ENCODE measurements at places on chromosomes 16 and 17. TPM values are rescaled to one million over a fixed set of nuclear protein-coding genes. Genes with fewer than 3 reads are reported as not detected.

LPCAT2 gene
- 72.9 TPM for total RNA-seq

SLC25A10 gene
- 17.2 TPM for total RNA-seq

MMP25 gene
- total RNA-seq: 0.21 TPM

CCL13 gene
- not detected for total RNA-seq

TP53TG3C gene
- not detected for total RNA-seq

ATF7IP2 gene
- 13.0 TPM for total RNA-seq

KCNH6 gene
- not detected for total RNA-seq

TM4SF5 gene
- not detected for total RNA-seq

ALOXE3 gene
- total RNA-seq: not detected

GPRC5C gene
- not detected for total RNA-seq

PLXDC1 gene
- total RNA-seq: not detected

DNA sequence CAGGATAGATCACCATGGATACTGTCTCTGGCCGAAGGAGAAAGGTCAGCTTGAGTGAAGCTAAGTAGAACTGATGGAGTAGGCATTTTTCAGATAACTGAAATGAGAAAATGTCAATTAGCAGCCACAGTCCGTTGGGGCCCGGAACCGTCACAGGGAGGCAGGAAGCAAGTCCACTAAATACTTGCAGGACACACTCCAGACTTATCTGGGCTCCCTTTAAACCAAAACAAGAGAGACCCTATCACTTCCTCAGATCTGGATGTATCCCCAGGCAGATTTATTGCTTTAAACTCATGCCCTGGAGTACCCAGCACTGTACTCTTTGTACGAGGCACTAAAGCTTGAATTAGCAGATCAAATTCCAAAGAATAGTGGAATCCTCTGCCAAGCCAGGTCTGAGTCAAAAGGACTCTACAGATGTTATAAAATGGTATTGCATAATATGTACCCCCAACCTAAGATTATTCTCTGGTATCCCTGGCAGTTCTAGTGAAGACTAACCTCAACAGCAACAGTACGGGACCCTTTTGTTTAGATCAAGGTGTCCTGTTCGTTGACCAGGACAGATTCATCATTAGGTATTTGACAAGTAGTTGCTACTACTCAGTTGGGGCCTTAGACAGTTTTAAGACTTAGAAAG lies 8.1 kb downstream of the ZP2 start:
- no peaks in the 10 kb centered on the region for H3K36me3 ChIP-seq
- no peak overlapping the region for H3K4me3 ChIP-seq
- DNase-seq: no peak
- no peak overlapping the region for H3K27ac ChIP-seq

DNA sequence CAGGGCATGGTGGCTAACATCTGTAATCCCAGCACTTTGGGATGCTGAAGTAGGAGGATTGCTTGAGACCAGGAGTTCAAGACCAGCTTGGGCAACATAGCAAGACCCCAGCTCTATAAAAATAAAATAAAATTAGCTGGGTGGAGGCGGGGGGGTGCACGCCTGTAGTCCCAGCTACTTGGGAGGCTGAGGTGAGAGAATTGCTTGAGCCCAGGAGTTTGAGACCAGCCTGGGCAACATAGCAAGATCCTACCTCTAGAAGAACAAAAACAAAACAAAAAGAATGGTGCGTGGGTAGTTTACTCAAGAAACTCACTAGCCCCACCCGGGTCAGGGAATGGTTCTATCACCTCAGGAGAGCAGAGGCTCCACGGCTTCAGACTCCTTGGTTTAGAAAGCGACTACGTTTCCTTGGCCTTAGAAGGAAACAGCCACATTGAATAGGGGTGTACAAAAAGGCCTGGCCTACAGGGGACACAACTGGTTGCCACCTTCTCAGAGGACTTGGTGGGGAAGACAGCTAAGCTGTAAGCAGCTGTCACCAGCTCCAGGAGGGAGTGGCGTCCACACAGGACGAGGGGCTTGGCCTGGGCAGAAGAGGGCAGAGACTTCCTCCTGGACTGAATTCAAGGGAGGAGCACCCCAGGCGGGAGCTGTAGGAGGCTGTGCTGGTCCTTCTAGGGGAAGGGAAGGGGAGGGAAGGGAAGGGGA lies 716 bp downstream of the TK1 start:
- H3K36me3 ChIP-seq: no peaks in the 10 kb centered on the region
- DNase-seq: no peak
- peaks cover 11% of the 10 kb centered on the region for H3K4me1 ChIP-seq
- no peak overlapping the region for H3K27ac ChIP-seq
- peak overlapping the region; percentile 68 for H3K4me3 ChIP-seq

DNA sequence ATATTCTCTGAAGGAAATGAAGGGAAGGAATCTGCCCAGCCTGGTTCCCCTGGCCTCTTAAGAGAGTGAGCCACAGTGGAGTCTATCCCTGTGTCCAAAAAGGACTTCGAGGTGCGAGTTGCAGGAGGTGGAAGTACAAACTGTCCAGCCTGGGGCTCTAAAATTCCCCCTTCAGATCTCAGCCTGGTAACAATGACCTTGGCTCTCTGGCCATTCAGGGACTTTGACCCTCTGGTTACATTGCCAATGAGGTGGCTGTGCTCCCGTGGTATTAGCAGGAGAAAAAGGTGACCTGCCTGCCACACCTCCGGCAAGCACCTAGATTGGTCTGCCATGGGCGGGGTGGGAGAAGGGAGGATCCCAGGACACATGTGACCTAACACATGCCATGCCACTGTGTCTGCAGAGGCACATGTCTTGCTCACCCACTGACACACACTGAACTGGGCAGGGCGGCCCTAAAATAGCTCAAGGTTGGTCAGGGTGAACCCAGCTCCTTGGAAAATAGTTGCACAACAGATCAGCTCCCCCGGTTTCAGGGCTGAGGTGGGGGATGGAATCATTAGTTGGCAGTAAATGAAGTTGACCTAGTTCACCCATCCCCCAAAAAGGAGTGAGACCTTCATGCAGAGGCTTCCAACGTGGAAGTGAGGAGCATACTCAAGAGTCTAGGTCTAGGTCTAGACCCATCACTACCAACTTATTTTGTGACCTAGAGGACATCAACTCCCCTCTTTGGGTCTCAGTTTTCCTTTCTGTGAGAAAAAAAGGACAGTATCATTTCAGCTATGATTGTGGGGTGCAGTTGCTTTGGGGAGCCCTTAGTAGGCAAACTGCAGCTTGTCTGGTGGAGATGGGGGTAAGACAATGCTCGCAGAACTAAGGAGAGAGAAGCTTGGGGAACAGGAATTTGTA lies 2.2 kb downstream of the NR1D1 start:
- DNase-seq: peak; percentile 27
- H3K36me3 ChIP-seq: peaks cover 25% of the 10 kb centered on the region
- no peak overlapping the region for H3K4me3 ChIP-seq
- peak overlapping the region; percentile 77 for H3K27ac ChIP-seq

DNA sequence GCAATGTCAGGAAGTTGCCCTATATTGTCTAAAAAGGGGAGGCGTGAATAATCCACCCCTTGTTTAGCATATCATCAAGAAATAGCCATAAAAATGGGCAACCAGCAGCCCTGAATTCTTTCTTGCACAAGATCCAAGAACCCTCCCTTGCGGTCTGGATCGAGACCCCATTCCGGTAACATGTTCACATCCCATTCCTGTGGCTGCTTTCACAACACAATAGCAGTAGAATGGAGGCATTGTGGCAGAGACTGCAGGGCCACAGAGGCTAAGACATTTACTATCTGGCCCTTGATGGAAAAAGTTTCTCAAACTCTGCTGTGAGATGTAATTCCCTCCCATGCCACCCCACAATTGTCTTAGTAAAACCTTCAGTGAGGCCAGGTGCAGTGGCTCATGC lies 73.2 kb downstream of the RMI2 start:
- H3K27me3 ChIP-seq: no peaks in the 10 kb centered on the region
- H3K4me3 ChIP-seq: no peak overlapping the region
- DNase-seq: no peak
- peaks cover 3% of the 10 kb centered on the region for H3K4me1 ChIP-seq
- no peak overlapping the region for H3K27ac ChIP-seq
- H3K36me3 ChIP-seq: no peaks in the 10 kb centered on the region

DNA sequence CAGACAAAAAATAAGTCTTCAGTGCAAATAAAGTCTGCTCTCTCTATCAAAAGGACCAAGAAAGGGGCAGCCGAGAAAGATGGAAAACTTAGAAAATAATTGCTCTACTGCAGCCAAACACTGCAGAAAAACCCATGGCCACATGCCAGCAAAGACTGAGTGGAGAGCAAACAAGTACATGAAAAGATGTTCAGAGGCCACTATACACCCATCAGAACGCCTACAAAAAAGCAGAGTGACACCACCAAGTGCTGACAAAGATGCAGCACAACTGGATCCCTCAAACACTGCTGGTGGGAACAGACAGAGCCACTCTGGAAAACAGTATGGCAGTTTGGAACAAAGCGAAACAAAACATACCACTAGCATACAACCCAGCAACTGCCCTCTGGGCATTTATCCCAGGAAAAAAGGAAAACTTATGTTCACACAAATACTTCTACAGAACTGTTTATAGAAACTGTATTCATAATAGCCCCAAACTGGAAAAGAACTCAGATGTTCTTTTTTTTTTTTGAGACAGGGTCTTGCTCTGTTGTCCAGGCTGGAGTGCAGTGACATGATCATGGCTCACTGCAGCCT lies 36.7 kb downstream of the KIAA0753 start:
- H3K4me3 ChIP-seq: no peak overlapping the region
- H3K27me3 ChIP-seq: no peaks in the 10 kb centered on the region
- peak; percentile 31 for DNase-seq
- no peaks in the 10 kb centered on the region for H3K4me1 ChIP-seq
- no peak overlapping the region for H3K27ac ChIP-seq

GRCh38 chr16:66572356-66572755 lies 6.1 kb downstream of the CMTM1 start:
- DNase-seq: no peak
- no peak overlapping the region for H3K27ac ChIP-seq
- H3K4me3 ChIP-seq: no peak overlapping the region
- H3K36me3 ChIP-seq: no peaks in the 10 kb centered on the region
- H3K27me3 ChIP-seq: no peaks in the 10 kb centered on the region

DNA sequence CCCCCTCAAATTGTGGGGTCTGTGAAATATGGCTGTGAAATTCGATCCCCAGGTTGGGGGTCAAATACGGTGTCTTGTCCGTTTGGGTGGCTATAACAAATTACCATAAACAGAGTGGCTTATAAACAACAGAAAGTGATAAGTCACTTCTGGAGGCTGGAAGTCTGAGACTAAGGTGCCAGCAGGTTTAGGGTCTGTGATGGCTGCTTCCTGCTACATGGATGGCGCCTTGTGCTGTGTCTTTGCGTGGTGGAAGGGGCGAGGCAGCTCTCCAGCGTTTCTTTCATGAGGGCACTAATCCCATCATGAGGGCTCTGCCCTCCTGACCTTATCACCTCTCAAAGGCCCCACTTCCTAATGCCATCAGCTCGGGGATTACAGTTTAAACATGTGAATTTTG lies 120.0 kb downstream of the IRF8 start:
- no peaks in the 10 kb centered on the region for H3K27me3 ChIP-seq
- H3K4me1 ChIP-seq: no peaks in the 10 kb centered on the region
- H3K36me3 ChIP-seq: no peaks in the 10 kb centered on the region

DNA sequence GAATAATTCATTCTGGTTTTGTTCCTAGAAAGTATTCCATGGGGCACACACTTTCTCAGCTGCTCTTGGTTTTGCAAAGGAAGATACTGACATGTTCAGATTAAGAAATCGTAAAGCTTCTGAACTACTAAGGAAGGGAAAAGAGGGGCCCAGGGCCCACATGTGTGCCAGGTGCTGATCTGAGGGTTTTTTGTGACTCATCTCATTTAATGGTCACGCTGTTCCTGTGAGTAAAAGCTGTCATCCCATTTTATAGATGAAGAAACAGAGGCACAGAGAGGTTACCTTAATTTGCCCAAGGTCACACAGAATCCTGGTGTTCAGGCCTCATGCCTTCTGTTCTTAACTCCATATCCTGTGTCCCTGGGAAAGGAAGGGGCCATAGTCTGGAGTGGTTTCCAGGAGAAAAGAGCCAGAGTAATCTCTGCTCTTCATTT lies 113.2 kb downstream of the MSI2 start:
- H3K36me3 ChIP-seq: no peaks in the 10 kb centered on the region
- H3K4me3 ChIP-seq: no peak overlapping the region
- peaks cover 11% of the 10 kb centered on the region for H3K4me1 ChIP-seq

GRCh38 chr16:85234310-85235204 lies 122.3 kb upstream of the CIBAR2 start:
- H3K36me3 ChIP-seq: no peaks in the 10 kb centered on the region
- peak overlapping the region; percentile 40 for H3K27ac ChIP-seq
- peak; percentile 69 for DNase-seq
- peaks cover 14% of the 10 kb centered on the region for H3K4me1 ChIP-seq
- H3K4me3 ChIP-seq: peak overlapping the region; percentile 56

GRCh38 chr17:42895185-42895555 lies 5.4 kb upstream of the G6PC1 start:
- H3K27me3 ChIP-seq: no peaks in the 10 kb centered on the region
- H3K4me3 ChIP-seq: no peak overlapping the region
- peak; percentile 88 for DNase-seq
- no peaks in the 10 kb centered on the region for H3K36me3 ChIP-seq
- peak overlapping the region; percentile 81 for H3K27ac ChIP-seq

DNA sequence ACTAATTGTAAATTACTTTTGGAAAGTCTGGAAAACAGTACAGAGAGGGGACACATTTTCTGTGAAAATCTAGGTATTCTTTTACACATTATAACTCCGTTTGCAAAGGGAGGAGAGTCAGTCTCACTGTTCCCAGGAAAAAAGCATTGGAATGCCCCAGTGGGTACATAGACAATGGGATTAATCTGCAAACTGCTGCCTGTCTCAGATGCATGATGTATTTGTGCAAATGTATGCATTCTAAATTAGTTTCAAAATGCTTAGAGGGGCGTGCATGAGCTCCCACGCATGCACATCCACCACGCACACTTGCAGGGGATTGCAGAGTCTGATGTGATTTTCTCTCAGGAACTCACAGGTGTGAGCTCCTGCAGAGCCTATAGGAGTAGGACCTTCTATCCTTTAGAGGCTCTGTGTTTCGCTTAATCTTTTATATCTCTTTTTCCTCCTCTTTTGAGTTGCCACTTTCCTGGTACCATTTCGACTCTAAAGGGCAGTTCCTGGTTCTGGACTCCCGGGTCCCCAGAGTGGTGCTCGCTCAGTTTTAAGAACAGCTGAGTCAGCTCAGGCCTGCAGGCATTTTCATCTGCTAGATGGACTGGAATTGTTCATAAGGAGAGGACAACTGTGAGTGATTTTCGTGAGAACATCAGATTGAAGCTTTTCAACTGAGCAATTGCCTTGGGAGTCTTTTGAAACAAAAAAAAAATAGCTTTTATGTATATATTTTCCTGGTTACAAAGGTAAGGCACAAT lies 1.1 kb downstream of the BCO1 start:
- no peaks in the 10 kb centered on the region for H3K4me1 ChIP-seq
- DNase-seq: no peak
- no peaks in the 10 kb centered on the region for H3K36me3 ChIP-seq
- no peak overlapping the region for H3K27ac ChIP-seq
- H3K27me3 ChIP-seq: no peaks in the 10 kb centered on the region
- H3K4me3 ChIP-seq: no peak overlapping the region

DNA sequence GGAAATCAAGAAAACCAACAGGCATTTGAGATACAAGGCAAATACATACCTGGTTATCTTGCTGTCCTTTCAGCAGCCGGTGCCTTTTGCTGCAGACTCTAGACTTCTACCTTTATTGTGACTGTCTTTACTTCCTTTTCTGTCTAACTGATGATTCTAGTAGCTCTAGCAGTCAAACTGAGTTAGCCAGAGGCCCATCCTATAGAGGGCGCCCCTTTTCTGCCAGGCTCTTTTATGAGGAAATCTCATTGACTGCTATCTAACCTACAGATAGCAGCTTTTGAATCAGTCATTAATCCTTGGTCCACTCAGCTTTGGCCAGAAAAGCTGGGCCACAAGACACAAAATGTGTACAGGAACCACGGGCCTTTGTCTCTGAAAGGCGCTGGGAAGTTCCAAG lies 87.5 kb upstream of the WSB1 start:
- H3K4me3 ChIP-seq: no peak overlapping the region
- H3K36me3 ChIP-seq: no peaks in the 10 kb centered on the region
- DNase-seq: no peak
- H3K4me1 ChIP-seq: peaks cover 9% of the 10 kb centered on the region
